ENCODE measurements at places on chromosomes 6 and 20. TPM values are rescaled to one million over a fixed set of nuclear protein-coding genes. Genes with fewer than 3 reads are reported as not detected.

DNA sequence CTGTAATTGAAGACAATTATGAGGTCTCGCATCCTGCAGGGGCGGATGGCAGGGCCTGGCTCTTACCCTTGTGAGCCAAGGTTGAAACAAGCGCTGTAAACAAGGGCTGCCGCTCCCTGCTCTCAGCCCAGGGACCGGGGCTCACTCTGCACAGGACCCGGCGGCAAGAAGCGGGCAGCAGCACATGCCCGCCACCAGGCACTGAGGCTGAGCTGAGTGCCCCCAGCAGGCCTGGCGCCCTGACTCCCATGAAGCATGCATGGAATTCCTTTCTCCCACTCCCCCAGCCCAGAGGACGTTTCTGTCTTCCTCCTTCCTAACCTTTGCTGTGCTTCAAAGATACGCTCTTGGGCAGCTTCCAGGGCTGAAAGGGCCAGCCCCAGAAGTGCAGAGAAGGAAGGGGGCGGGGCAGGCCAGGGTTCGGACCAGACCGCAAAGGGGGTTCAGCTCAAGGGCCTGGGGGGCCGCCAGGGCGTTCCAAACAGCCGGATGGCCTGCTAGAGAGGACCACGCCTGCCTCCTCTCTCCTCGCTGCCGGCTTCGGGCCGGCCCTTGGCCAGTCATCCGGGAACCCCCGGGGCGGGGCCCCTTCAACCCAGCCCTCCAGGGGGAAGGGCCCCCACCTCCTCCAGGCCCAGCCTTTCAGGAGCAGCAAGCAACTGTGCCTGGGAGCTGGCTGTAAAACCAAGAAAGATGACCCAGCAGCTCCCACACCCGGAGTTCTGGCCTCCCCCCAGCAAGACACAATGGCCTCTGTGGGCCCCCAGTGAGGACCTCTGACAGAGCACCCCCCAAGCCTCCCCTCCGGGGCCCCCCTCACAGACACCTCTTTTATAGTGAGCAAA lies 109.9 kb downstream of the NOL4L start:
- peak; percentile 35 for DNase-seq

DNA sequence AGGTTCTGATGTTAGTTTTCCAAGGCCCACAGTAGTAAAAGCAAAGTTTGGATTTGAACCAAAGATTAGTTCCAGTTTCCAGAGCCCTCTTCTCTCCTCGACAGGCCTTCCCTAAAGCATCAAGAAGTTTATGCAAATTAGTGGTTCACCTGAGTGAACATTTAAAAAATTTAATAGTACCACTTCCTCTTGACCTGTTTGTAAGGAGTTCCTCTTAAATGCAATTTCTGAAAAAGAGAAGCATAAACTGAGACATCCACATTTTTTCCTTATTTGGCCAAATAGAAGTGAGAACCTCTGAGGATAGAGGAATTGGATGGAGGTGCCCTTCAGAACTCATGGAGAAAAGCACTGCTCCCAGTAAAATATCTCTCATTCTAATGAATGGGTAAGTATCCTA lies 1.2 kb upstream of the DSE start:
- DNase-seq, result no peak

The GTF3C6 gene
- 44.8 TPM for total RNA-seq

DNA sequence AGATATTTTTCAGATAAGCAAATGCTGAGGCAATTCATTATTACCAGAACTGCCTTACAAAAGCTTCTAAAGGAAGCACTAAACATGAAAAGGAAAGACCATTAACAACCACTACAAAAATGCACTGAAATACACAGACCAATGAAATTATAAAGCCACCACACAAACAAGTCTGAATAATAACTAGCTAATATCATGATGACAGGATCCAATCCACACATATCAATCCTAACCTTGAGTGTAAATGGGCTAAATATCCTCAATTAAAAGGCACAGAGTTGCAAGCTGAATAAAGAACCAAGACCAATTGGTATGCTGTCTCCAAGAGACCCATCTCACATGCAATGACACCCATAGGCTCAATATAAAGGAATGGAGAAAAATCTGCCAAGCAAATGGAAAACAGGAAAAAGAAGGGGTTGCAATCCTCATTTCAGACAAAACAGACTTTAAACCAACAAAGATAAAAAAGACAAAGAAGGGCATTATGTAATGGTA lies 58.0 kb upstream of the PHIP start:
- DNase-seq, result no peak

GRCh38 chr6:63307581-63308246 lies 12.1 kb downstream of the LGSN start:
- DNase-seq, result no peak

- no peak for DNase-seq
These were observed 28.8 kb downstream of the MAP7 start for GRCh38 chr6:136521427-136521826.

- no peak for DNase-seq
These were observed 209.5 kb downstream of the SAMD5 start for GRCh38 chr6:147717991-147718390.

GRCh38 chr6:30557683-30557981 lies 537 bp downstream of the PRR3 start:
- no peak for DNase-seq

The OR12D3 gene
- not detected for total RNA-seq

DNA sequence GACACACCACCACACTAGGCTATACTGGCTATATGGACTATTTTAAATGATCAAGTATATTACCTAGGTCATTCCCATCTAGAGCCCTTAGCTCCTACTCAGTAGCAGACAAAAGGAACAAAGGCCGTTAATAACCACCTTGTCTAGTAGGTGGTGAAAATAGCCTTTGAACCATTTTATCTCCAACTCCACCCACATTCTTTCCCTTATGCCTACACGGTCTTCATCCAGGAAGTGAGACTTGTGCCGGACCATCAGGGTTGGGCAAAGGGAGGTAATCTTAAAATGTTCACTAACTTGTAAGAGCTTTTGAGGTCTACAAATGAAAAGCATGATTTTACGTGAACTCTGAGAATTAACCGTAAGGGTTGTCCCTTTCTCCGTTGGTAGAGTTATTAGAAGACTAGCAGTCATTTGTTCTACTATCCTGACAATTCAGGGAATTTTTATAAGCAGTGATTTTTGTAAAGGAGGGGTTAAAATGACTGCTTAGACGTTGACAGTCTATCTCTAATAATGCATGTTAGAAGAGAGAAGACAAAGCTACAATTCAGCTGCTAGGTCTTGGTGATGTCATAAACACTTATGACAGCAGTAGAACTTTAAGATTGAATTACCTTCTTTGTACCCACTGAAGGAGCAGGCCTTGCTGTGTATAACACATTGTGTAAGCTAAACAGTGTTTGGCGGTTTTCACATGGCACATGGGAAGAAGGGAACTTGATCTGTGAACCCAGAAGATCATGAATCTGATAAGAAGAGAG lies 371.8 kb upstream of the JAG1 start:
- no peak for DNase-seq

GRCh38 chr6:144317736-144318135 lies 32.6 kb downstream of the UTRN start:
- DNase-seq, result no peak

The PDE10A gene
- 62.7 TPM for total RNA-seq

- DNase-seq, result no peak
These were observed 592.1 kb upstream of the NRSN1 start for GRCh38 chr6:23533944-23534343.

DNA sequence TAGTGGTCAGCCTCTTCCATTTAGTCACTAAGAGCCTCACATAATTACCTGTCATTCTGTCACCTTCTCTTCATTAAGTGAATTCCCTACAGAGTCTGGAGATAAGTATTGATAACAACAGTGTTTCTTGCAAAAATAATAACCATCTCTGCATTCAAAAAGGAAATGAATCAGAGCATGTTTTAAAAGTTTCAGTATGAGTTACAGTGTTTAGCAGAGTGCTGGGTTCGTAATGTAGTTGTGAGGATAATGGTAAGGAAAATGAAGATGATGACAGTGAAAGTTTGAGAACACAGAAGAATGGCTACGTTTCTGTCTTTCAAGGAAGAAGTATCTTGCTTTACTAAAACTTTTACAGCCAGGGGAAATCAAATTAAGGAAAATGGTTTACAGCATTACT lies 31.3 kb downstream of the GPRC6A start:
- no peak for DNase-seq

DNA sequence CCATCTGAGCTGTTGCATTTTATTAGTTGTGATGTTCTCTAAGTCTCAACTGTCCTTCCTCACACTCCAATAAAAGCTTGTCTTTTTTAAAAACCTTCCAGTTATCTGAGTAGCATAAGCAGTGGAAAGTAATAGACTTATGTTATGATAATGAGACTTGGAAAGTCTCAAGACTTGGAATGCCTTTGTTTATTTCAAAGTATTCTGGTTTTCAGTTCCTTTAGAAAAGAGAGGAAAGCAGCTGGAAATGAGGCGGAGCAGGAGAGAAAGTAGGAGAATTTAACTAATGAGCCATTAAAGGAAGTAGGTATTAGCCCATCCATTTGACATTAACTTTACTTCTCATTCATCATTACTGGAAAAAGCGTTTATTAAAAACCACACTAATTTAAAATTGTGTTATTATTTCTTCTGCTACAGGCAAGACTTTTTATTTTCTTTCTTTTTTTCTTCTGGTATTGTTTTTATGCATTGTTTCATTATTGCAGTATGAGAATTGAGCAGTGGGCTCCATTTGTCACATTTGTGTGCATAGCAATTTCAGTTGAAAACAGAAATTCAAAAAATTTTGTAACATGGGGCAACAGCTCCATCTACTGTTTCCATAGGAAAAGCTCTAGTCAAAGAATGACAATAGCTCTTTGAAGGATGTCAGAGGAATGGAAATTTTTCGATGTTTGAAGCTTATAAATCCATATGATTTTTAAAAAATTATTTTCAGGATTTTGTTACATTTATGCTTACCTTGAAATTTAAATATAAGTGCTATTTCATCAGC lies 194.8 kb downstream of the COL9A1 start:
- DNase-seq, result no peak

The RAET1G gene
- total RNA-seq, result not detected

The EMILIN3 gene
- 3.1 TPM for total RNA-seq

DNA sequence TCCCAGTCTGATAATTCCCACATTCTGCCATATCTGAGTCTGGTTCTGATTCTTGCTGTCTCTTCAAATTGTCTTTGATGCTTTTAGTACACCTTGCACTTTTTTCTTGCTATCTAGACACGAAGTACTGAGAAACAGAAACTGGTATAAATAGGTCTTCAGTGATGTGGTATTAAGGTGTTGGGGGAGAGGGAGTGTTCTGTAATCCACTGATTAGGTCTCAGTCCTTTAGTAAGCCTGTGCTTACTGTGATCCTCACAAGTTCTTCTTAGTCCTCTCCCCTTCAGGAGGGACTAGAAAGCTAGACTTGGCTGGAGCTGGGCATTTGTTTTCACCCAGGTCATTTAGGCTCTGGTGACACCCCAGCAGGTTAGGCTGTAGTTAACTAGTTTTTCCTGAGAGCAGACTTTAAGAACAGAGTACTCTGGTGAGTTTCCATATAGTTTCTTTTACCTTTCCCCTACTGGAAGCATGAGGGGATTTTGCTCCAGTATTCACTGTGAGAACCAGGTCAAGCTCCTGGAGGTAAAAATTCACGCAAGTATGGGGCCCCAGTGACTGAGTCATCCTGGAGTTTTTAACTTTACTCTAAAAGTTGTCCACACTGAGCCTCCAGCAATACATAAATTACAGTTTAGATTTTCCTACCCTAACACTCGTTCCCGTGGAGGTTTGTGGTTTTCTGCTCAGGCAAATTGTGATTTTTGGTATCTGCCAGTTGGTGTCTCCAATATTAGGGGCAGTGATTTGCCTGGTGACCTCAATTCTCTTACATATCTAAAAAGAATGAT lies 154.6 kb downstream of the CDKAL1 start:
- no peak for DNase-seq

- no peak for DNase-seq
These were observed 542.8 kb downstream of the CDH26 start for GRCh38 chr20:60501048-60501447.

GRCh38 chr20:14691994-14692393 lies 354.6 kb upstream of the FLRT3 start:
- no peak for DNase-seq

DNA sequence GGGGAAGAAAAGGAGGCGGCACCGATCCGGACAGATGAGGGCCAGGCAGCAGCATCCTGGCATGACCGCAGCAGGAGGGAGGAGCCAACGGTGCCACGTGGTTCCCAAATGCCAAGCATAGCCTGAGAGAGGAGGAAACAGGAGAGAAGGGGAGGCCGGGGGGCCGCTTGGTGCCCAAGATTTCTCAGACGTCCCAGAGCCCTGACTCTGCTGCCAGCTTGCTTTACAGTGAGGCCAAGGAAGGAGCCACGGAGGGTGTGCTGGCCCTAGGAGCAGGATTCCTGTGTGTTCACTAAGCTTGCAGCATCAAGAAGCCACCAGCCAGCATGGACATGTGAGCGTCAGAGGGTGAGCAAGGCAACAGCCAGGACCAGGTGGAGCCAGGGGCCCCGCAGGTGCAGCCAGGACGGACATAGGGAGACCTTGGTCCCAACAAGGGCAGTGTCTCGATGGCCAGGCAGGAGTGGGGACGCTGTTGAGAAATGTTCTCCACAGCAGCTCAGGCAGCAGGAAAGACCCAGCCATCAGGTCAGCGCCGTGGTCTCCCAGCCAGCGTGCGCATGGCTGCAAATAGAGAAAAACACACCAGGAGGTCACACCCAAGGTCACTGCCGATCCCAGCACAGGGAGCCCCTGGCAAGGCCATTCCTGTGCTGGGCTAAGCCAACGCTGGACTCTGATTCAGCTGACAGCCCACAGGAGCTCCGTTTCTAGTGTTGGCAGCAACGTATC lies 143.7 kb downstream of the DLL1 start:
- DNase-seq, result no peak

The ROS1 gene
- under 0.01 TPM for total RNA-seq

DNA sequence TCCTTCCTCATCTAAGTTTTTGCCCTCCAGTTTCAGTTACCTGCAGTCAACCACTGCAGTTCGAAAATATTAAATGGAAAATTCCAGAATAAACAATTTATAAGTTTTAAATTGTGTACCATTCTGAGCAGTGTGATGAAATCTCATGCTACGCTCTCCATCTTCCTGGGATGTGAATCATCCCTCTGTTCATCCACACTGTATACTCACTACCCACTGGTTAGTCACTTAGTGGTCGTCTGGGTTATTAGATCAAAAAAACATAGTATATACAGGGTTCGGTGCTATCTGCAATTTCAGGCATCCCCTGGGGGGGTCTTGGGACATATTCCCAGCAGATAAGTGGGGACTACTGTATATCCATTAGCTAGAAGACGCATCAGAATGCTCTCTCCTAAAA lies 151.9 kb upstream of the SLC22A16 start:
- DNase-seq, result no peak

DNA sequence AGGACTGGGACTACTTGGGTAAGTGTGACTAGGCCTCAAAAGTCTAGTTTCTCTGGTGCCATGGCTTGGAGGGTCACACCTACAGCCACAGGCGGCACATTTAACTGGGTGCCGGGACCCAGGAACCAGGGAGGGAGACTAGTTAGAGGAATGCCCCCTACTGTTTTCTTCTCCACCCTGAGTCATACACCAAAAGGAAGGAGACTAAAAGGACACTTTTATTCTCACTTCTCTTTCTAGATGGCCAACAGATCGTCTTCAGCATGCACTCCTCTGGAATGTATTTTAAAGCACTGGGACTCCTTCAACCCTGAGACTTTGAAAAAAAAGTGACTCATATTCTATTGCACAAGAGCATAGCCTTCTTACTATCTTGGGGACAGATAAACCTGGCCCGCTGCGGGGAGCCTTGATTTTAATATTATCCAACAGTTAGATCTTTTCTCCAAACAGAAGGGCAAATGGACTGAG lies 33.4 kb downstream of the PLN start:
- DNase-seq, result no peak

The IMPG1 gene
- not detected for total RNA-seq

All from occipital lobe (tissue), 3 donors.